ENCODE measurements at places on chromosomes 4 and X.

DNA sequence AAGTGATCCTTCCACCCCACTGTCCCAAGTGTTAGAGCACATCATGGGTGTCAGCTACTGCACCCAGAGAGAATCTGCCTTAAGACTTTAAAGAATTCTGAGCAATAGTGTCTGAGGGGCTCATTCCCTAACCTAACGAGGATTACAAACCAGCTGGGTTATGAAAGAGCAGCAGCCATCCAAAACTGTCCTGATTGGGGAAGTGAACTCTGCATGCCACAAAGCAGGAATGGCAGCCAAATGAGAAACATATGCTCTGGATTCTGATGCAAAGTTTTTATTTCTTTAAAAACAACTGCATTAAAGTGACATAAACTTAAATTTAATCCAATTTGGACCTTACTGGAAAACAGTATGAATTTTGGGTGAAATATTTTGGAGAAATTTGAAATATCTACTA, 103.2 kb downstream of the ANXA3 start:
- DNase-seq: no peak

DNA sequence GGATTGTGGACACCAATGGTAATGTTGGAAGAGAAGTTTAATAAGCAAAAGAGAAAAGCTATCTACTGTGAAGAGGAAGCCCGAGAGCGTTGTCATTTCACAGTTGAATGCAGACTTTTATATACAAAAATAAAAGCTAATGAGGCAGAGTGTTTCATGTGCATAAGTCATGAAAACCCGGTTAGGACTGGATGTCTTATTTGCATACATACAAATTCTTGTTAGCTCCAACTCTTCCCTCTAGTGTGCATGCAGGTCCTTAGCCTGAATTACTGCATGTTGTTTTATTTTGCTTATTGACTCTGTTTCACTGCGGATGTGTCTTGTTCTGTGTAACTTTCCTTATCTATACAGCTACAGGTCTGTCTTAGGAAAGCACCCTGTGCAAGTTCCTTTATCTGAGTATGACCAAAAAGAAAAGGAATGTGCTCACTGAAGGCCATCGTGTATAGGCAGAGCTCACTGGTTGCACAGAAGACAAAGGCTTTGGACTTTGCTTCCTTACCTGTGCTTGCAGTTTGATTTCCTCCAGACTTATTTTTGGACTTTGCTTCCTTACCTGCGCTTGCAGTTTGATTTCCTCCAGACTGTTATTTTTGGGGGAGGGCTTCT, 25.1 kb upstream of the UGT2B11 start:
- no peak for DNase-seq

GRCh38 chr4:6781561-6781960, 966 bp upstream of the KIAA0232 start:
- no peak for DNase-seq

DNA sequence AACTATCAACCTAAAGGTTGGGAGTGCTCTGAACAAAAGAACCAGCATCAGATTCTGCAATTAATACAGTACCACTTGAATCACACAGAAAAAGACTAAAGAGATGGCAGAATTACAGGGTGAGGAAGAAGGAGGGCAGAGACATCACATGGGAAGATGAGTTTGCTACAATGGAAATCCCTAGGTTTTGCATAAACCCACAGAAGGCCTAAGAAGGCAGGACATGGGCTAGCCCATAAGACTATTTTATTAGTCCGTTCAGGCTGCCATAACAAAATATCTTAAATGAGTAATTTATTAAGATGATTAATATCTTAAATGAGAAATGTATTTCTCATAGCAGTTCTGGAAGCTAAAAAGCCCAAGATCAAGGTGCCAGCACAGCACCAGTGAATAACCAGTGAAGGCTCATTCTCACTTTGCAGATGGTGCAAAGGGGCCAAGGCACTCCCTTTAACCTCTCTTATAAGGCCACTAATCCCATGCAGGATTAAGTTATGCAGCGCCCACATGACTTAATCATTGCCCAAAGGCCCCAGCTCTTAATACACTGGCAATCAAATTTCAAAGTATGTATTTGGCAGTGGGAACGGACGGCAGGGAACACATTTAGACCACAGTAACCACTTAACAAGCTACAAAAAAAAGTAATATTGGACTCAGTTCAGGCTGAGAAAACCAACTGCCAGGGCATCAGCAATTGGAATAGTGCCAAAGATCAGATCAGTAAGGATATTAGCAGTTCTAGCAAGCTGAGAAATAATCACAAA, 47.6 kb upstream of the NEUROG2 start:
- no peak for DNase-seq

DNA sequence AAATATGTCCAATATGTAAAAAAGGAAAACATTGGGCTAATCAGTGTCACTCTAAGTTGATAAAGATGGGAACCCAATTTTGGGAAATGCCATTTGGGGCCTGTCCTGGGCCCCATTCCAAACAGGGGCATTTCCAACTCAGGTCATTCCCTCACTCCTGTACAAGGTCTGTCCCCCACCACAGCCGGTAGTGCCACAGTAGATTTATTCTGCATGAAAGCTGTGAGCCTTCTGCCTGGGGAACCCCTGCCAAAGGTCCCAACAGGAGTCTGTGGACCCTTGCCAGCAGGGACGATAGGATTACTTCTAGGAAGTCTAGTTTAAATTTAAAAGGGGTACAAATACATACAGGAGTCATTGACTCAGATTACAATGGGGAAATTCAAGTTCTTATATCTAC, 317.6 kb upstream of the GNPDA2 start:
- DNase-seq: no peak

DNA sequence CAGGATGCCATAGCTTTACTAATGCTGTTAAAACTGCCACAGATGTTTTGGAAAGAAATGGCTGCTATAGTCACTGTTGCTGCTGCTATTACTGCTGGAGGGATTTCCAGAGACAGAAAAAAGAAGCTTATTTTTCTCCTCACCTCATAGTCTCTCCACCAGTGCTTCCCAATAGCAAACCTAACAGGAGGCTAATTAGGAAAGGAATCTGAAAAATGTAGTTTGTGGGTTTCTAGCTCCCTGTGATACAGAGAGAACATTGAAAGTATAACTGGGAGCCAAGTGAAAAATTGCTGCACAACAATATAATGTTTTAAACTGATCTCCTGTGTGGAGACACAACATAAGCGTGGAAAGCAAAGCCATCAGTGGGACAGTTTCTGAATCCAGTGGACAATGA, 8.6 kb upstream of the TSPAN7 start:
- no peak for DNase-seq

- no peak for DNase-seq
These were observed 53.1 kb downstream of the ELF2 start for GRCh38 chr4:139123910-139124309.

- DNase-seq: no peak
These were observed 2095.9 kb downstream of the ARAP2 start for GRCh38 chr4:34148322-34148908.

DNA sequence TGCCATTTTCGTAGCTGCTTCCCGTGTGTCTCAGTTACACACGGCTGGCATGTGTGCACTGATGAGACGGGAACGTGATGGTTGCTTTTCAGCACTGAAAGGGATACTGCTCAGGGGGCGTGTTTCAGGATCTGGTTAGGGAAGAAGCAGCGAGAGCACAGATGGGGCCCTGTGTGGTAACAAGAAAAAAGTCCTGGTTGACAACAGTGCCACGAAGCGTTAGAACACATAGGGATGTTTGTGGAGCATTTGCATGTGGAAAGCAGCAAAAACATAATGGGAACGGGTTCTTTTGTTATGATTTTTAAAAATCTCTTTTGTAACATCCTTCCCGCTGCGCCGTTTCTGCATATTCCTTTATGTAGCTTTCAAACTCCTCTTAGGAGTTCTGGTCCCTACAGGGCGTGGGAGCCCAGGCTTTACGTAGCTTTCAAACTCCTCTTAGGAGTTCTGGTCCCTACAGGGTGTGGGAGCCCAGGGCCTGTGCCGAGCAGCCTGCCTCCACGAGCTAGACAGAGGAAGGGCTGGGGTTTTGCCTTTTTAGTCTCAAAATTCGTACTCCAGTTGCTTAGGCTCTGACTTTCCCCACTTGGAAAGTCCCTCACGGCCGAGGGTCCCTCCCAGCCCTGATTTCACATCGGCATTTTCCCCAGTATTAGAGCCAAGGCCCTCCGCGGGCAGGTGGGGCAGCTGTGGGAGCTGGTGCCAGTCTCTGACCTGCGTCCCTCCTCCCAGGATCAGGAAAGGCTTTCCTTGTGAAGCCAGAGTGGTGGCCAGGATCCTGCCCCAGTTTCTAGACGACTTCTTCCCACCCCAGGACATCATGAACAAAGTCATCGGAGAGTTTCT, 11.0 kb upstream of the MSANTD1 start:
- DNase-seq: no peak

GRCh38 chrX:964831-965416, 247.5 kb downstream of the CRLF2 start:
- DNase-seq: no peak

DNA sequence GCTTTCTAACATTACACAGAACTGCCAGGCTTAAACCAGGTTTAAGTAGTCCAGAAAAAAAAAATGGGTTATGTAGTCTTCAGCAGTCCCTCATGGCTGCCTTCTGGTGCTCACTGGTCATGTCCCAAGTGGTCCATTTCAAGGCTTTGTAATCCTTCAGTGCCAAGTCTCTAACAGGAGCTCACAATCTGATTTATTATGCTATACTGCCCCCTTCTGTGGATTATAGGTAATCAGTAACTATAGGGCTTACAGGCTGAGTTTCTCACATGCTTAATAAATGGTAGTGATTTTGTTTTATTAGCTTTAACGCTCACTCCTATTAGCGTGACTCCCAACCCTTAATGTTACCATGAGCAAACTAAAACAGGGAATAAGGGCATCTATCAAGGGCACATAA, 92.5 kb upstream of the EDA2R start:
- DNase-seq: peak; percentile 47
